Amniotic epithelial cell (primary cell): ENCODE measurements at places on chromosomes 3 and 15.
A peak's percentile ranks its signal among the peaks of the same experiment; 100 is the strongest.

DNA sequence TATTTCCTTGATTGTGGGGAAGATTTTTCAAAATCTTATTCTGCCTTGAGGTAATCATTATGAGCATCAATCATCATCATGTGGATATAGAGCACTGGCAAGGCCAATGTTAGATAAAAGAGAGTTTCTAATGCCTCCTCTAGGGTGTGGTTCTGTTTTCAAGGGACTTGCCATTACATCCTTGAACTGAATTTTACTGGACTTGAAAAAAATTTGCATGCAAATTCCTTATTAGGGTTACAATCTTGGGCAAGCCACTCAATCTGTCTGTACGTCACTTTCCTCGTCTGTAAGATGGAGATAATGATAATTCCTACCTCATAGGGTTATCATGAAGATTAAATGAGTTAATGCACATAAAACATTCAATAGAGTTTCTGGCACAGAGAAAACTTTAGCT, 156.2 kb upstream of the WNT5A start:
- no peak for DNase-seq

GRCh38 chr3:14652-15051, 181.9 kb upstream of the CHL1 start:
- DNase-seq = no peak

DNA sequence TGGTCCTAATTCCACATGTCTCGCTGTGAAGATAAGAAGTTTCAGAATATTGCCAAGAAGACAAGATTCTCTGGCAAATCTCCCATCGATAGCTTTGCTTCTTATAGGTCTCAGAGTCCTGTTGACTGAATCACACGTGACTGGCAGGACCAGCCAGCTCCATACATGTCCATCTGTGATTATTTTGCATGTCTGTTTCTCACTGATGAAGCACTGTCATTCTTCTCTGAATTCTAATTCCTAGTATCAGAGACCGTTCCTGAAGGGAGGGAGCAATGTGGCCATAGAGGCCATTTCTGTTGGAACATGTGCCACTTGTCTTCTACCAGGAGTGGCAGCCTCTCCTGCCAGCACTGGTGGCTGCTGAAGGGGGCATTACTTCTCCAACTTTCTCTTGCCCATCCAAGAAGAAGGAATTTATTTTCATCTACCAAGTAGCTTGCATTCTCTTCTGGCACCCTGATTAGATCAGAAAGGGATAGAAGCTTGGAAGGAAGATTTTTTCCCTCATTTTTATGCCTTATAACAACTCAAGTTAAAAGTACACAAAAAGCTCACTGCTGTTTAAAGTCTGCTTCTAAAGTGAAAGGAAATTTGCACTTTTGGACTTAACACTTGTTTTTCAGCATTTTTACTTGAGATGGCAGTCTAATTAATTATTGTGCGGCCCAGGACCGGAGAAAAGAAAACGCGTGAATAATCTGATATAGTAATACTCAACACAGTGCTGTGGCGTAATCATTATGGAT, 115.8 kb downstream of the IQCH start:
- DNase-seq = no peak

DNA sequence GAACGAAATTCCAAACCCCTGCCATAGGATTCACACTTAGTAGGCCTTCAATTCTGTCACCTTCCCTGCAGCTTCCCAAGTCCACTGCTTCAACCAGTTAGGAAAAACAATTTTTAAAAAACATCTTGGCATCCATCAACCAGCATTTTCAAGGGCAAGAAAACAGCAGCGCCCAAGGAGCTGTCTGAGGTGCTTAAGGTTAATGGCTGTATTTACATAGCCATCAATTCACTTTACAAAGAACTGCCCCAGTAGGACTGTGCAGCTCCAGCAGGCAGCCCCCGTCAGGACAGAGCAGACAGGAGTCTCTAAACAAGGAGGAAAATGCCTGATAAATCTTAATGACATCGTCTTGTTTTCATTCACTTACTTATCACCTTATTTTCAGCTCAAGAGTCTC, 13.3 kb downstream of the TAFA4 start:
- DNase-seq = peak; percentile 41

GRCh38 chr3:46370839-46371518, at the start of gene CCR5:
TSS of gene CCR5 (plus strand) at chr3:46370946. CDS start at chr3:46372903, 1,957 bp downstream.
- peak; percentile 10 for DNase-seq

DNA sequence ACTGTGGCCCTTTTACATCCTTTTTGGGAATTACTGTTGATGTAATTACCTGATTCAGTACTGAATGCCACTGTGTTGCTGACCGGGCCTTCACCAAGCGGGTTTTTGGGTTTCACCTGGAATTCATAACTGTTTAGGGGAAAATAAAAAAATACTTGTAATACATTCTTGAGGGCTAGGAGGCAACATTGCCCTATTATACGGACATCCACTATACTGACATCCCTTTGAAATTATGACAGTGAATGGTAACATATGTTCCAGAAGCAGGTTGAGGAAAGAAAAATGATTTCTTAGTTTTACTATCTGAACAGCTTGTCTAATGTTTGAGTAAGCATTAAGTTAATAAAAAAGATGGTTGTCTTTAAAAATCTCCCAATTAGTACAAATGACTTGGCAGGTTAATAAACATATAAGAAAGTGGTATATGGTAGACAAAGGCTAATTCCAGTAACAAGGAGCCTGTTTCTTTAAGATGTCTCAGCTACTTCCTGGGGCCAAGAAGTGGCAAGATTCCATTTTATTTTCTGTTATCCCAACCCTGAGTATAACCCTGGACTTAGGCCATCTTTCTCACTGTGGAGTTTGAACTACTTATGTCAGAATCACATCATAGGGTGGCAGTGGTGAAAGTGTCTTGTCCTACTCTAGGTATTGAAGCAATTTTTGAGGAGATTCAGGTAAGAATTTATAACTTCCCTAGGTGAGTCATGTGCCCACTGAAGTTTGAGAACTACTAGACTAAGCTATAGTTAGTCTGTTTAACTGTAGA, 45.5 kb downstream of the TFG start:
- DNase-seq = no peak

- no peak for DNase-seq
Observed at GRCh38 chr15:71729319-71729718, 81.0 kb upstream of the NR2E3 start.

- DNase-seq = peak; percentile 28
Observed at GRCh38 chr15:71242292-71242691, 127.0 kb downstream of the THSD4 start.

DNA sequence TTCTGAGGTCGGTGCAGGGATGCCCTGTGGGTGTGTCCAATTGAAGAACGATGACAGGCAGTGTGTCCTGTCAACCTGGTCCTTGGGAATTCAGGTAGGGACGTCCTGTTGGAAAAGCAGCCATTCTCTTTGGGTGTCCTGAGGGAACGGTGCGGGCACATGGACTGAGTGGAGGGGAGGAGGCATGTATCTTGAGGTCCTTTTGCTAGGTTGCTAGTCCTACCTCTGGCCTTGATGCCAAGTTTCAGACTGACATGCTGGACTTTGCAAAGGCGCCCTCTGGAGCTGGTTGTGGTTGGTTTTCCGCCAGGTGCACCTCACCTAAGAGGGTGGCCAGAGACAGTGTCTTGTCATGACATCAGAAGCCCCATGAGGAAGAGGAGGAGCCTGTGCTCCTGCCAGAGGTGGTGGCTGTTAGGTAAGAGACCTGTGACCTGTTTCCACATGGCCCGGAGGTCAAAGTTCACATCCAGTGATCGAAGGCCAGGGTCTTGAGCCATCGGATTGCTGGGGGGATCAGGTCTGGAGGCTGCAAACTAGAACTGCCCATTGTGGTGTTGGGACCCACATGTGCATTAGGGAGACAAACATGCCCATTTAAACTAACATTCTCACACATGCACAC, 106.3 kb downstream of the SNRPN start:
- no peak for DNase-seq

GRCh38 chr3:24963762-24964625, 464.1 kb upstream of the RARB start:
- peak; percentile 8 for DNase-seq

- DNase-seq = no peak
Observed at GRCh38 chr3:119211193-119211592, 29.5 kb downstream of the B4GALT4 start.
